ENCODE measurements at places on chromosomes 5 and 9. TPM values are rescaled to one million over a fixed set of nuclear protein-coding genes. Genes with fewer than 3 reads are reported as not detected.

DNA sequence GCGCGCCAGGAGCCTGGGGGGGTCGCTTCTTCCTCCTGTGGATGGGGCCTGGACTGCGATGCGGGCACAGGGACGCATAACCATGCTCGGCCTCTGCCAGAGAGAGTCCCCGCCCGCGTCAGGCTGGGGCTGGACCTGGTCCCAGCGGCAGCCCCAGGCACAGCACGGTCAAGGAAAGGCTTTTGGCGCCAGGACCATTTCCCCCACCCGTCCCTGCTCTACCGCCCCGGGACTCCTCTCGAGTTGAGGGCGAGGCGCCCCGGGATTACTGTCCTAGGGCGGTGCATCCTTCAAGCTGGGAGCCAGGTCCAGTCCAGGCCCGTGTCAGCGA lies 341 bp downstream of the MXD3 start:
- peak; percentile 38 for DNase-seq

DNA sequence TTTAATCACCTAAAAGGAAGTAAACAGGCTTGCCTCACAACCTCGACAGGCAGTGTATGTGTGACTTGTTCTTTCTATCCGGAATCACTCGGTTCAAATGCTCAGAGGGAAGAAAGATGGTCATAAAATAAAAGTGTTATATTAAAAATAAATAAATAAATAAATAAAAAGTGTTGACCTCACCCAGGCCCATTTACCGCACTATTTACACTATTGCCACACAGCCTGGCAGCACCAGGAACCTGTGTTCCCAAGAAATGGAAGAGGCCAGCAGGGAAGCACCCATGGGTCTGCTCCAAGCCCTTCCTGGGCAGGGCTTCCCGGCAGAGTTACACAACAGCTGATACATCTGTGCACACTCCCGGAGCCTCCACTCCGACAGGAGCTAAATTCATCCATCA lies 127.9 kb downstream of the EFNA5 start:
- peak; percentile 78 for DNase-seq

- no peak for DNase-seq
Measured at GRCh38 chr5:82334085-82334692, 56.0 kb upstream of the RPS23 start.

DNA sequence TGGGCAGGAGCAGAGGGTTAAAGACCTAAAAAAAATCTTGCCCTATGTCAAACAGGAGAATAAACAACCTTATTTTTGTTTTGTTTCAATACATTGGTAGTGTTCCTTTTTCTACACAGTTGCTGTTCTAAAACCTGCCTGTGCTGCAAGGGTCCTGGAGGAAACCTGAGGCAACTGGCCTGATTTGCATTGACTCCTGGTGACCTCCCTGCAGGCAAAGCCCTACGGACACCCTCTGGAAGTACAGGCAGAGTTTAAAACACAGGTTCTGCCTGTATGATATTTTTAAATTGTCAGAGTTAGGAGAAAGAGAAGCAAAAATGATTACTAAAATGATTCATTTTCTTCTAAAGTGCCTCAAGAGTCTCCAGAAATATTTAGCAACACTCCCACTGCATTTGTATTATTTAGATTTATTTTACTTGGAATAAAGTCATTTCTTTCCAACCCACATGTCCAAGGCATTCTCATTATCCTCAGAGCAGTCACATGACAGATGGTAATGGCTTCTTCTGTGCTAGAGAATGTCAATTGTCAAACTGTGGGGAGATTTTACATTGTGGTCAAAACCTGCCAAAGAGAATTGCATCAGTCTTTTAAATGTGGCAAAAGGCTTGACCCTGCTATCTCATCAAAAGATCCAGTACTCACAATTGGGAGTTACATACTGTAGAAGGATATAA lies 559.6 kb downstream of the CETN3 start:
- no peak for DNase-seq

GRCh38 chr9:99556998-99557397 lies 264.7 kb upstream of the NR4A3 start:
- DNase-seq: no peak

DNA sequence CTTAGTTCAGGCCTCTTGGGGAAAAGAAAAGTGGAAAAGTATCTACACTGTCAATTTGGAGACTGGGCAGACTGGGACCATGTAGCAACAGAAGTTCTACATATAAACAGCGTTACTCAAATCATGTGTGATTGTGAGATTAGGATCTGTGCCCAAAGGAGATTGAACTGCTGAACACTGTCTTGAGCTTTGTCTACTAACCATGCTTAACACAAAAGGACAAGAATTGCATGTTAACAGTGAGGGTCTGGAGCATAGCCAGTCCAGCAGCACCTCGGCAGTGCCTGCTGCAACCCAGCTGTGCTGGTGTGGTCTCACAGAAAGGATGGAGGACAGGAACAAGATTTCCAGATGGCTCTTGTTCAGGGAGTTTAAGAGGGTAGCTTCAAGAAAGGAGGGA lies 5.7 kb downstream of the PAM start:
- no peak for DNase-seq

DNA sequence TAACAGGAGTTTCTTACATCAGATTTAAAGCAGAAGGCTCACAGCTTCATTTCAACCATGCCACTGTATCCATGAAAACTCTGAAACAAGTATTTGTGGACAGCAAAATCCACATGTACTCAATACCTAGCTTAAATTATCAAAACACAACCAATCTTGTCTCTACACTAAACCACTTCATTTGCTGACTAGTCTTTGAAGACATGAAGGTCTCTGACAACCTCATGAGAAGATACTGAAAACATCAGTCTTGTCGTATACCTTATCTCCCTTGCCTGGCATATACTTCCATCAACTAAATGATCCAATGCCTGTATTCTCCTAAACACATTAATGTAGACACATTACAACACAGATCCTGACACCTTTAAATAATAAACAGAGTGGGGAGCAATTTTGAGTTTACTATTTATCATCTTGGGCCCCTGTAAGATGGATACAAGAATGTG lies 2.9 kb downstream of the RPS23 start:
- no peak for DNase-seq

DNA sequence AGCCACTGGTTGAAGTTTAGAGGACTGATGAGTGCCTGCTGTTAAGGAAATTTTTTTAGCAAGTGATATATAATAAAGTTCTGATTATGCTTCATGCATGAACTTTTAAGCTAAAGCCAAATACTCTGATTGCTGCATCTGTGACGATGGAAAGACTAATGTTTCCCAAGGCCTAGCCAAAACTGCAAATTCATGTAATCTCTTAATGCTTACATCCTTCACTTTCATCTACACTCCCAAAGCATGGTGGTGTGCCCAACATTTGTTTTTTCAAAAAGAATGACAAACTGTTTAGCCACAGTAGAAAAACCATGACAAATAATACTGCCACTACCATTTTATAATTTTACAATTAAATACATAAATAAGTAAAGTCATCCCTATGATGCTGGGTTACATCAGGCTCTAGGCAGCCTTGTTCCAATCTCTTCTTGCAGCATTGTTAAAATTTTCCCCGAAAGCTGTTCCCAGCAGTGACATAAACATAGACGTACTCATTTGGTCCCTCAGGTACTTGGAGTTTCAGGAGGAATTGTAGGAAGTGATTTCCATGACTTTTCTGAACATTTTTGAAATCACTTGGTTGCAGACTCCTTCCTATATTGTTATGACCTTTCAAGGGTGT lies 625.3 kb upstream of the DMAC1 start:
- DNase-seq: no peak

DNA sequence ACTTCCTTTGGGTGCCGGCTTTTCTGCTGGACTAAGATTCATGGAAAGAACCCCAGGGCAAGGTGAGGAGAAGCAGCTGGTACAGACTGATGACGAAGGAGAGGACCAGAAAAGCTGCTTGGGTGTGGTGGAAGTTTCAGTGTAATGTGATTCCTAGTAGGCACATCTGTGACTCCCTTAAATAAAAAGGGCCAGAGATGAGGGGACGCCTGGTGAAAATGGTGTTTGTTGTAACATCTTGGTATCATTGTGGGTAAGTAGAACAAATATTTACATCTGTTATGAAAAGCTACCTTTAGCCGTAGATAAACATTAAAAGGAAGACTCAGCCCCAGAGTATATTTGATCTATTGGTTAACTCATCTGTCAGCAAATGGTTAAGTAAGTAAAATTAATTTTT lies 33.8 kb downstream of the OTULINL start:
- DNase-seq: no peak

GRCh38 chr5:124544366-124545055 lies 201.9 kb downstream of the ZNF608 start:
- peak; percentile 3 for DNase-seq

DNA sequence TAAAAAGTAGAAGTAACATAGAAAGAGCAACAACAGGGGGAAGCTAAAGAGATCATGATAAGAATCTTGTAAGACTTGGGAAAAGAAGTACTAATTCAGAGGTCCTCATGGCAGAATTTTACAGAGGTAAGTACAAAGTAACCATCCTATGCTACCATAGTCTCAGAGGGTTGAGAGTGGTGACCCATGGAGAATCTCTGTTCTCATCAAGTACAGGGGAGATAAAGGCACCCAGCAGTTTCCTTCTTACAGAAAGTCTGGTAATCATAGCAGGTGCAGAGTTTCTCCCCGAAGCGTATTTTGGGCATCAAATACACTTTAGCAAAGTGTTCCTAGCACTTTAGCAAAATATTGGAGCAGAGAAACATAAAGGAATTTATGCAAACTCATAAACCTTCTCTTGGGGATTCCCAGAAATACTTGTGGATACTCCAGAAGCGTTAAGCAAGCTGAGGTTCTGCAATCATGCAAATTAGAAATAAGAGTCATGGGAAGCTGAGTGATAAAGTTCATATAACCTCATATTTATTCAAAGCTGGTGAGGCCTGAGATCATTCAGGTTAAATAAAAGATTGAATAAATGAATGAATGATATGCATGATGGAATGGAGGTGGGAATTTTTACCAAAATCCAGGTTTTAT lies 101.0 kb upstream of the SMC2 start:
- DNase-seq: no peak

- DNase-seq: peak; percentile 41
Measured at GRCh38 chr9:130461218-130461630, 16.5 kb downstream of the ASS1 start.

DNA sequence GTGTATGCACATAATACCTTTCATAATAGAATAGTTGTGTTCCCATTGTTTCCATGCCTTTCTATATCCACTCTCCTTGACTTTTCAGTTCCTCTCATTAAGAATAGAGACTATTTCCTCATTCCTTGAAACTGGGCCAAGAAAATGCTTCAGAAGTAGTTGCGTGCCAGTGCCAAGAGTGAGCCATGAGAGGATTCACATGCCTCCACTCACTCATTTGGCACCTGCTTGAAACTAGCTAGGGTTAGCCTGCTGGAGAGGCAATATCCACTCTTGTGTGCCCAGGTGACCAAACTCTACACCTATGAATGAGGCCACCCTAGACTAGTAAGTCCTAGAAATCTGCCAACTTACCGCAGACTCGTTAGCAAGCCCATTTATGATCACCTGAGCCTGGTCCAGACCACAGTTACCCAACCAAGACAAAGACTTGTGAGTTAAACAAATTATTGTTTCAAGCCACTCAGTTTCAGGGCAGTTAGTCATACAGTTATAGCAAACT lies 276.3 kb downstream of the EPB41L4A start:
- peak; percentile 87 for DNase-seq

- no peak for DNase-seq
Measured at GRCh38 chr9:76898786-76899185, 7.1 kb downstream of the PRUNE2 start.

GRCh38 chr5:138351056-138351455 lies 1.4 kb upstream of the KDM3B start:
- no peak for DNase-seq

- no peak for DNase-seq
Measured at GRCh38 chr9:38389313-38389712, 3.2 kb upstream of the ALDH1B1 start.

- DNase-seq: peak; percentile 87
Measured at GRCh38 chr9:27117489-27118135, 8.6 kb downstream of the TEK start.

GRCh38 chr5:163318707-163319106 lies 118.7 kb upstream of the CCNG1 start:
- DNase-seq: no peak

DNA sequence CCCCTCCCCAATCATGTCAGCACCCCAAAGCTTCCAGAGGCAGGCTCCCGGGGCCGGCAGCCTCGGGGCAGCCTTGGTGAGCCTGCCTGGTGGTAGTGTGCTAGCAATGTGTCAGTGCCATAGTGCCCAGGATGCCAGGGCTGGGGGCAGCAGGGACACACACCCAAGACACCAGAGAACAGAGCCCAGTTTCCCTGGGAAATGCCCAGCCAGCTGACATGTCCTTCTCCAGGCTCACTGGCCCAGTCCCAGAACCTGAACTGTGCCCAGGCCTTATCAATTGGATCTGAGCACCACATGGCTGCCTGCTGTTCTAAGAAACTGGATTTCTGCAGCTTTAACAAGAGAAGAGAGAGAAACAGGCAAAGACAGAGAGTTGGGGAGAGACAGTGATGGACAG lies 74.9 kb upstream of the LRRTM2 start:
- no peak for DNase-seq

DNA sequence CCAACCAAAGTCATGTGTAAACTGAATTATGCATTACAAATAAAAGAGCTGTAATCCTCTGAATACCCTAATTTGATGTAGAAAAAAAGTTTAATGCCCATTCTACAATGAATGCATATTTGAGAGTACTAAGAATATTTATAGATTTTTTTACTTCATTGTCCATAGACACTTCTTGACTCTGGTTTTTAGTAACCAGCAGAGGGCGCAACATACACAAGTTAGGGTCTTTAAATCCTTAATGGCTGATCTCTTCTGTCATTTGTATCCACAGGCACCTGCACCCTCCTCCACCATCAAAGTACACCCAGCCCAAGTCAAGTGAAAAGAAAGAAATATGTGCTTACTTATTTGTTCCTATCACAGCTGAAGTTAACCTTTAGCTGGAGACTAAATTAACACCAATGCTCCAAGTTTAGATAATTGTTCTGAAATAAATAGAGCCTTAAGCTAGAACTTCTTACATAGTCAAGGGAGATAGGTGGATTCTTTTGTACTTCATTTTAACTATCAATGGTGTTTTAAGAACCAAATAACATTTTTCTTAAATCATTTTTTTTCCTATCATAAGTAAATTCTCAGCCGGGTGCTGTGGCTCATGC lies 524.2 kb upstream of the DAB2 start:
- DNase-seq: peak; percentile 87

GRCh38 chr9:114932502-114932901 lies 2.1 kb upstream of the TNFSF8 start:
- no peak for DNase-seq

GRCh38 chr5:60779466-60779865 lies 64.6 kb downstream of the ELOVL7 start:
- DNase-seq: no peak

GRCh38 chr5:157088342-157088990 lies 20.4 kb downstream of the HAVCR2 start:
- no peak for DNase-seq

- DNase-seq: peak; percentile 94
Measured at GRCh38 chr9:4293293-4293941, 6.5 kb downstream of the GLIS3 start.

The MARVELD2 gene
- total RNA-seq: 2.0 TPM

The NKD2 gene
- 0.22 TPM for total RNA-seq

The AK8 gene
- not detected for total RNA-seq

The IL13 gene
- not detected for total RNA-seq

The GAPVD1 gene
- total RNA-seq: 41.6 TPM

The SPINK6 gene
- not detected for total RNA-seq

The ENHO gene
- not detected for total RNA-seq

The C5 gene
- 0.60 TPM for total RNA-seq

The HTR4 gene
- not detected for total RNA-seq

Data from lung microvascular endothelial cell (primary cell).